ENCODE measurements at places on chromosomes 3 and 15. TPM values are rescaled to one million over a fixed set of nuclear protein-coding genes. Genes with fewer than 3 reads are reported as not detected.

GRCh38 chr15:65363306-65363705 lies 14.5 kb downstream of the IGDCC3 start:
- no peak for DNase-seq

GRCh38 chr15:31001702-31002101 lies 10.3 kb upstream of the MTMR10 start:
- DNase-seq, result no peak

DNA sequence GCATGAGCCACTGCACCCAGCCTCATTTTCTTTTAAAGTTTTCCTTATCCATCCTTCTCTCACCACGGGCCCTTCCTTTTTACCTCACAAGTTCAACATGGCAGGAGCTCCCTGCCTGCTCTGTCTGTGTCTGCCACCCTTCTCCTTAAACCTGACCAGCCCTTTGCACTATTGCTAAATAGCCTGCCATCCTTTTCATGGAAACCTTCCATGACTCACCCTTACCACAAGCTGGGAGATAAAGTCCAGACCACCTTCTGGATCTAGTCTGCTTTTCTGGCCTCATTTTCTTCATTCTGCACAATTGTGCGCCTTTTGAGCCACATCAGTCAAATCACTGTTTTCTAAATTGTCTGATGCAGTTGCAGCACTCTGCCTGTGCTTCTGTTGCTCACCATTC lies 8.9 kb downstream of the PARP14 start:
- no peak for DNase-seq

TMCO5A gene
- total RNA-seq, result not detected

- no peak for DNase-seq
These were observed 63.4 kb upstream of the LCTL start for GRCh38 chr15:66628976-66629723.

Measured in heart right ventricle (tissue), 16 donors.